IMR-90 (cell line): ENCODE measurements at places on chromosomes 2 and 18. TPM values are rescaled to one million over a fixed set of nuclear protein-coding genes. Genes with fewer than 3 reads are reported as not detected.
A peak's percentile ranks its signal among the peaks of the same experiment; 100 is the strongest.

Gene ALK
- total RNA-seq = not detected in 2 replicates

Gene GALNT3
- 2.0 and 4.4 TPM in 2 replicates for total RNA-seq

GRCh38 chr18:4096486-4096885 lies 358.6 kb downstream of the DLGAP1 start:
- DNase-seq = peak; percentile 26

GRCh38 chr2:1794821-1795220 lies 50.5 kb upstream of the PXDN start:
- no peak for DNase-seq

Gene ACSL3
- total RNA-seq = 84.2 and 96.4 TPM in 2 replicates

DNA sequence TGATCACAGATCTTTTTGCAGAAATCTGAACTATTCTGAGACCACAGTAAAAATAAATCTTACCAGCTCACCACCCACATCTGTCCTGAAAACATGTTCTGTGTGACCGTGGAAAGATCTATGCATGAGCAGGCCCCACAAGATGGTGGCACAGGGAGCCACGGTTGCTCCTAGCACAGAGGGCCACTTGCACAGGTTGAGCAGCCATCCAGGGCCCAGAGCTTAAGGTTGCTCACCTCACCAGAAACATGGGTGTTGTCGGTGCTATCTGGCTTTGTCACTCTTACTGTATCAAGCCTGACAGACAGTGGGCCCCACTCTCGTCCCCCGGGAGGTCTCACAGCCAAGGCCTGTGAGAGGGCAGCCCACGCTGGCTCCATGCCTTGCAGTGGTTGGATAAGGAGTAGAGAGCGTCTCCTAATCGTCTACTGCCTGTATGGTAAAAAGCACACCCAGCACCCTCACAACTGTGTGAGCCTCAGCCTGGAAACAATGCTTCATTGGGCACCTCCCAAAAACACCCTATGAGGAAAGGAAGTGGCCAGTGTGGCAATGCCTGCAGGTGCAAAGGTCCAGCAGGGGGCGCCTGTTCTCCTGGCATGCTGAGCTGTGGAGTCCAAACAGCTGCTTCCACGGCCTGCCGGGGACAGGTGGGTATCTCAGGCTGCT lies 19.6 kb downstream of the TUBB6 start:
- peak; percentile 69 for DNase-seq

- no peak for DNase-seq
Observed at GRCh38 chr2:241974851-241975592, 105.5 kb downstream of the RTP5 start.
